ENCODE measurements at places on chromosomes 6 and 20.

DNA sequence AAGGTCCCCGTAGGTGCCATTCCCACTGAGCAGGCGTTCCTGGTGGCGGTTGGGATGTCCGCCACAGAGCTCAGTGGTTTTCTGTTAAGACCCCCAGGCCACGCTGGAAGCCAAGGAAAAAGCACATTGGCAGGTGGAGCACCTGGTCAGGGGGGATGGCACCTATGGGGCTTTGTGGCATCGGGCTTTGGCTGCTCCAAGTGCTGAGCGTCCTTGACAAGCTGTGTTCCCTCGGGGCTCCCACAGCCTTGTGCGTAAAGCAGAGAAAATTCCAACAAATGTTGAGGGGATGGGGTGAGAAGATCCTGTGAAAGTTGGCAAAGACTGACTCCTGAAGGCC, 135.4 kb downstream of the JPH2 start:
- peaks cover 19% of the 10 kb centered on the region for H3K36me3 ChIP-seq
- no peaks in the 10 kb centered on the region for H3K27me3 ChIP-seq
- DNase-seq = no peak
- no peaks in the 10 kb centered on the region for H3K4me1 ChIP-seq
- no peak overlapping the region for H3K4me3 ChIP-seq

DNA sequence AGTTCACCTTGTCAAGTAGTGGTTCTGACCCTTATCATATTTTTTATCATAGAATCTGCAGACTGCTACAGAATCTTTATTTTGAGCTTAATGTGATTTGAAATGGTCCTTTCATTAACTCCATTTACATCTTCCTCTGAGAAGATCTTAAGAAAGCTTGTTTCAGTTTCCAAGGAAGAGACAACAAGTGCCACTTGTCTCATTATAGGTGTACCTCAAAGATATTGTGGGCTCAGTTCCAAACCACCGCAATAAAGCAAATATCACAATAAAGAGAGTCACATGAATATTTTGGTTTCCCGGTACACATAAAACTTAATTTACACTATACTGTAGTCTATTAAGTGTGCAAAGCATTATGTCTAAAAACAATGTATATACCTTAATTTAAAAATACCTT, 66.4 kb upstream of the ATXN1 start:
- H3K4me3 ChIP-seq = no peak overlapping the region
- no peaks in the 10 kb centered on the region for H3K36me3 ChIP-seq
- no peaks in the 10 kb centered on the region for H3K4me1 ChIP-seq
- no peak for DNase-seq

- H3K36me3 ChIP-seq = no peaks in the 10 kb centered on the region
- no peak for DNase-seq
Observed at GRCh38 chr6:138482816-138483215, 16.5 kb downstream of the NHSL1 start.

DNA sequence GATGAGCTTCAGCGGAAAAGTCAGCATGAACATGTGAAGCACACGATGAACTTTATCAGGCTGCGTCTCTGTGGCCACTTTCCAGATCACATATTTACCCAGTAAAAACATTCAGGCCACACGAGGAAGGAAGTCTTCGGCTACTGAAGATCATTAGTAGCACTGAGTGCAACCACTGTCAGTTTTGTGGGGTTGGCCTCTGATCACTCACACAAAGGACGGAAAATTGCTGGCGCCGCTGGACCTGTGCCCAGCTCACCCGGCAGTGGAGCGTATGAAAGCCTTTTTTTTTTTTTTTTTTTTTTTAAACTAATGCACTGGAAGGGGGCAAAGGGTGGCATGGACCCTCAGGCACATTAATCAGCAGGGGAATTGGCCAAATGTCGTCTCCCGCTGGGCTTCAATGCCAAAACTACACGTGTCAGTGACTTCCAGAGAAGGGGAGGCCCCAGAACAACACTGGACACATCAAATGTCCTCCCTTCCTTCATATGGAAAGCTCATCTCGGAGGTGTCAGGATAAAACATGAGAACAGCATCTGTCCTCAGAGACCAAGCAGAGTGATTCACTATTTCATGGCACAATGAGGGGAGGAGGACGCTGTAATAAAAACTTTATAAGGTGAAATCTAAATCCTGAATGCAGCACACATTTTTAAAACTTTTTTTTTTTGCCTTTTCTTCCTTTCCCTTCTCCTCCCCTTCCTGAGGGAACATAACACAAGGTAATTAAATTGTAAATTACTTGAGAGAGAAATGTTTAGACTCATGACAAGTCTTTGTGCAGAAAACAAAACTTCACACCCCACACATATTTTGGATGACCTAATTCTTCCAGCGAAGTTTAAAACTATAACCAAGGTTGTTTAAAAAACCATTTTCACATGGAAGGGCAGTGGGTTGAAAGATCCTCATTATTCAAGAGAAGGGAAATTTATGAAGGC, 223.4 kb downstream of the FOXC1 start:
- no peaks in the 10 kb centered on the region for H3K36me3 ChIP-seq
- no peak overlapping the region for H3K27ac ChIP-seq
- DNase-seq = no peak
- H3K4me3 ChIP-seq = no peak overlapping the region

DNA sequence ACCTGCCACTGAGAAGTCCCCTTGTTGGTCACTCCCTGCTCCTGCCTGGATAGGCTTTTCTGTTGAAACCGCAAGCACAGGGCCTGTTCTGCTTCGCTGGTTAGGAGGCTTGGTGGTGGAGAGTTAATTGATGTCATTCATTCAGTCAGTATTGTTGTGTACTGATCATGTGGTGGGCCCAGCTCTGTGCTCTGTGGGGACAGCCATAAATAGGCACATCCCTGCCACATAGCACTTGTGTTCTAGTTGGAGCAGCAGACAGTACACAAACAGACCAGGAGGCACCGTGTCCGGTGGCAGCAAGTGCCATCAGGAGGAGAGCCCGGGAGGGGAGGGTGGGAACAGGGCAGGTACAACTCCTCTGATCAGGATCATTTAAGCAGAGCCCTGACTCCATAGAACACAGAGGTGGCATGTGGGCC, 155.2 kb upstream of the INSM1 start:
- no peaks in the 10 kb centered on the region for H3K36me3 ChIP-seq
- no peak overlapping the region for H3K4me3 ChIP-seq

GRCh38 chr6:41914869-41915530, 5.9 kb downstream of the MED20 start:
- no peak overlapping the region for H3K27ac ChIP-seq
- no peak overlapping the region for H3K4me3 ChIP-seq
- peaks cover 28% of the 10 kb centered on the region for H3K4me1 ChIP-seq
- H3K27me3 ChIP-seq = no peaks in the 10 kb centered on the region

GRCh38 chr6:31582230-31582643, at the start of gene LTB:
TSS of gene LTB (minus strand) at chr6:31582424. CDS start at chr6:31582417, 7 bp downstream.
- H3K36me3 ChIP-seq = no peaks in the 10 kb centered on the region
- peak within 1 kb of the TSS; percentile 71 for H3K4me3 ChIP-seq
- H3K27me3 ChIP-seq = no peaks in the 10 kb centered on the region
- H3K27ac ChIP-seq = no peak within 1 kb of the TSS
- 0 out of 2 replicates have a peak, but pooled peaks cover 5% of the 10 kb centered on the region for H3K4me1 ChIP-seq
- no peak for DNase-seq

DNA sequence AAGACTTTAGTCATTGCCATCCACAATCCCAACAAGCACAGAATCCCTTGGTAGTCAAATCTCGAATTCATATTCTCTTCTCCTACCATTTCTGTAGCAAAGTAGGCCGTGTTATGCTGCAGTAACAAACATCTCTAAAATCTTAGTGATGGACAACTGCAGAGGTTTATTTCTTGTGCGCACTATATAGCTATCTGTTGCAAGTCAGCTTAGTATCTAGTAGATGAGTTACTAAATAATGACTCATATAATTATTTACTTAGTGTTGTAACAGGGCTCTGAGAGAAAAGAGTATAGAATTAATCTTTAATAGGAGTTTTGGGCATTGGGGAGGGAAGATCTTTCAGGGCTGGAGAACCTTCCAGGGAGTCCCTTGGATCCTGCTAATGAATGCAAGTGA, 73.3 kb downstream of the CAP2 start:
- H3K27me3 ChIP-seq = no peaks in the 10 kb centered on the region
- no peak overlapping the region for H3K4me3 ChIP-seq
- DNase-seq = no peak
- H3K36me3 ChIP-seq = 0 out of 2 replicates have a peak, but pooled peaks cover 5% of the 10 kb centered on the region

- no peaks in the 10 kb centered on the region for H3K36me3 ChIP-seq
- no peak overlapping the region for H3K27ac ChIP-seq
- H3K4me3 ChIP-seq = no peak overlapping the region
- H3K4me1 ChIP-seq = no peaks in the 10 kb centered on the region
- no peaks in the 10 kb centered on the region for H3K27me3 ChIP-seq
- DNase-seq = no peak
Observed at GRCh38 chr6:156146891-156147290, 630.3 kb upstream of the ARID1B start.

DNA sequence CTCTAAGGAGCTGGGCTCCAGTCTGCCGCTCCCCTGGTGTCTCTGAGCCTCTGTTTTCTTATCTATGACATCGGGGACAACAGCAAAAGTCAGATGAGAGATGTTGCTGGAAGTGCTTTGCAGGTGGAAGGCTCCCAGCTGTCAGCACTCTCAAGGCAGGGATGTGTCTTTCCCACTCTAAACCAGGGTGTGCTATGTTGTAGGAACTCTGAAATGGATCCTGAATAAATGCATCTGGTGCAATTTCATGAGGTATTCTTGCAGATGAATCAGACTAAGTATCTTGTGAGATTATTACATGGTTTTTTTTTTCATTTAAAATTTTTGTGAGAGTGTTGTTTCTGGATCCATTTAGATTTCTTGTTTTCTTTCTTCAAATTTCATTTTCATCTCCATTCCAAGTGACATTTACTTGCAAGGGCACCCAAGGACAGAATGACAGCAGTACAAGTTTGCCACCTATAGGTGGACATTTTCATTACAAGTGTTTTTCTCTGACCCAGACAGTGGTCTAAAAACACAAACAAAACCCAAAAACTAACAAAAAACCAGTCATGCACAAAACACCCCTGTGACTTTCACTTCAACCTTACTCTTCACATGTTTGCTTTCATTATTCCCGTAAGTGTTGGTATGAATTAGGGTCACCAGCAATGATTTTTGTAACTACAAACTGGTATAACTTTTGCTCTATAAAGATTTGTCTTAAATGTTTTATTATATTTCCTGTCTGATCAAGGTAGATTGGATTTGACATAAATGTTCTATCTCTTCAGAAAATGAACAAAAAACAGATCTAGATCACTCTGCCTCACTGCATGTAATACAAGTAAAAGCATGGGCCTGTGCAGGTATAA, 14.7 kb upstream of the SIM1 start:
- no peaks in the 10 kb centered on the region for H3K36me3 ChIP-seq
- H3K27ac ChIP-seq = no peak overlapping the region

- H3K27ac ChIP-seq = no peak overlapping the region
- H3K4me3 ChIP-seq = no peak overlapping the region
- no peaks in the 10 kb centered on the region for H3K36me3 ChIP-seq
- no peaks in the 10 kb centered on the region for H3K4me1 ChIP-seq
- no peaks in the 10 kb centered on the region for H3K27me3 ChIP-seq
Observed at GRCh38 chr6:115583290-115583689, 477.4 kb downstream of the FRK start.

- no peak overlapping the region for H3K4me3 ChIP-seq
- no peak overlapping the region for H3K27ac ChIP-seq
- H3K27me3 ChIP-seq = no peaks in the 10 kb centered on the region
- DNase-seq = no peak
Observed at GRCh38 chr6:22300273-22300998, 3.6 kb upstream of the PRL start.

GRCh38 chr6:90859056-90859455, 272.2 kb upstream of the MAP3K7 start:
- H3K4me3 ChIP-seq = no peak overlapping the region
- no peaks in the 10 kb centered on the region for H3K36me3 ChIP-seq
- no peaks in the 10 kb centered on the region for H3K4me1 ChIP-seq
- H3K27ac ChIP-seq = no peak overlapping the region

GRCh38 chr20:54726687-54727300, 251.4 kb downstream of the DOK5 start:
- H3K27ac ChIP-seq = no peak overlapping the region
- no peak overlapping the region for H3K4me3 ChIP-seq
- DNase-seq = no peak
- no peaks in the 10 kb centered on the region for H3K36me3 ChIP-seq

DNA sequence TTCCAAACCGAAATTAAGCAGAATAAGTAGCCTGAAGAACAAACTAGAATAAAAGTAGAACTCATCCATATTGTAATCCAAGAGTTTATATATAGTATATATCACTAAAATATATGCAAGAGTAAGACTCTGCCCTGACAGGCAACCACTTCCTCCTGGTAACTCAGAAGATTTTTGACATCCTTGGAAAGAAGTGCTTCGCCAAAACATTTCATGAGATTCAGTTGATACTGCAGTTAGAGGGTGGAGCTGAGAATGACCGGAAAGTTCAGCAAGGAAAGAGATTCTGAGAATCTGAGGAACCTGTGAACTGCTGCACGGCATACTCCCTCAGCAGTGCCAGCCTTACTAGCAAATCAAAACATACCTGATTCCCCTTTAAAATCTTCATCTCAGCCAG, 79.6 kb downstream of the CDK19 start:
- no peak overlapping the region for H3K4me3 ChIP-seq
- DNase-seq = no peak
- H3K27me3 ChIP-seq = no peaks in the 10 kb centered on the region
- H3K4me1 ChIP-seq = no peaks in the 10 kb centered on the region
- H3K27ac ChIP-seq = no peak overlapping the region
- H3K36me3 ChIP-seq = no peaks in the 10 kb centered on the region

- H3K27ac ChIP-seq = peak overlapping the region; percentile 31
- peak; percentile 83 for DNase-seq
- H3K27me3 ChIP-seq = no peaks in the 10 kb centered on the region
Observed at GRCh38 chr6:39416728-39417127, 94.2 kb upstream of the KCNK16 start.

GRCh38 chr6:26216886-26217713, 129.9 kb downstream of the HFE start:
- peak overlapping the region; percentile 80 for H3K27ac ChIP-seq
- 0 out of 2 replicates have a peak, but pooled peaks cover 14% of the 10 kb centered on the region for H3K4me1 ChIP-seq
- peak; percentile 64 for DNase-seq
- H3K27me3 ChIP-seq = no peaks in the 10 kb centered on the region

DNA sequence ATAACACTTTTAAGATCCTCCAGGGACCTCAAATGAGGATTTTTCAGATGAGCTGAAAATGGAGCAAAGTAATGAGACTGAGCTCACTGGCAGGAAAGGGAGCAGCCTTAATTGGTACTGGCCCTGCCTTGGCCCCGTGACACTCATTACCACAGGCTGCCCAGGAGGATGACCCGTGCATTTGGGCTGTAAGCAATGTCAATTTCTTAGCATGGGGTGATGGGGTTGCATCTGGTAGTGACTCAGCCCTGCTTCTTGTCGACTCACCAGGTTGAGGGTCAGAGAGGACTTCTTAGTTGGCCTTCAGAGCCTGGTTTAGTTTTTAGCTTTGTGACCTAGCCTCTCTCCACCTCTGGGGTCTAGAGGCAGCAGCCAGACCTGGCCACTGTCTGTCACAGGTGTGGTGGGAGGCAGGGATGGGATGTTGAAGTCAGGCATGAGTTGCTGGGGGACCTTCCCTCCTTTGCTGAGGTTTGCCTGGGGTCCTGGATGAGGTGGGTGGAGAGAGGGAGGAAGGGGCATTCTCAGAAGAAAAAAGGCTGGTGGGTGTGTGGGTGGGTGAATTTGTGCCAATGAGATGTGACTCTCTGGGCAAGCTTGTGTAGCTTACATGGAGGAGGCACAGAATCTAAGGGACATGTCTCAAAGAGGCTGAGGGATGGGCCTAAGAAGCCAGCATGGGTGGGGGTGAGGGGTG, 25.9 kb upstream of the EPB41L1 start:
- no peaks in the 10 kb centered on the region for H3K27me3 ChIP-seq
- peak; percentile 73 for DNase-seq
- H3K27ac ChIP-seq = peak overlapping the region; percentile 63
- no peak overlapping the region for H3K4me3 ChIP-seq

Measured in PC-9 (cell line).